Erythroblast (primary cell): ENCODE measurements at places on chromosomes 12 and 14.

DNA sequence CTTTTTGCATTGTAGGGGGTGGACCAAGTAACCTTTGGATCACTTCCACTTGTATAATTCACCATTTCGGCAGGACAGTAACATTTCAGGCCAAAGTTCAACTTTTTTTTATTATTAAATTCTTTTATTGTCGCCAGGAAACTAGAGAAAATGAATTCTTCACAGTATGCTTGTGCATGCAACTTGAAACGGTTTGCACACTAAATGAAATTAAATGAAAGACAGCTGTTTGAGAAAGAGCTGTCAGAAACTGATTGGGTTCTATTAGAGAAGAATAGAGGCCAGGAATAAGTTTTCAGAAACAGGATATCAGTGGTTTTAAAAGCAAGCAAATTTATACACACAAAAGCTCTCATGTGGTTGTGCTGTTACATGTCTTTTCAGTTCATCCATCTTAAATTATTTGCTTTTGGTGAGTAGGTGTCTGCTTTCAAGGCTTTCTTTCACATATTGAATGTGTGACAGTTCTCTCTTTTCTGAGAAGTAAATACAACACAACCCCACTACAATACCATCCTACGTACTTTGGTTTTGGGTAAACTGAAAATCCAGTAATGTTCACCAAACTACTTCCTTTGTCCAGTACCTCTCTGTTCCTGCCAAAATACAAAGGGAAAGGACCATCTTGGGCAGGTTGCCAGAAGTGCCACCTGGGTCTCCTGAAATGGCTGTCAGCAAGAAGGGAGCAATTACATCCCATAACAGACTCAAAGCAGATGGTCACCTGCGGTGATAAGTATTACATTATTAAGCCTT lies 291.7 kb downstream of the RAD51B start:
- DNase-seq: no peak

DNA sequence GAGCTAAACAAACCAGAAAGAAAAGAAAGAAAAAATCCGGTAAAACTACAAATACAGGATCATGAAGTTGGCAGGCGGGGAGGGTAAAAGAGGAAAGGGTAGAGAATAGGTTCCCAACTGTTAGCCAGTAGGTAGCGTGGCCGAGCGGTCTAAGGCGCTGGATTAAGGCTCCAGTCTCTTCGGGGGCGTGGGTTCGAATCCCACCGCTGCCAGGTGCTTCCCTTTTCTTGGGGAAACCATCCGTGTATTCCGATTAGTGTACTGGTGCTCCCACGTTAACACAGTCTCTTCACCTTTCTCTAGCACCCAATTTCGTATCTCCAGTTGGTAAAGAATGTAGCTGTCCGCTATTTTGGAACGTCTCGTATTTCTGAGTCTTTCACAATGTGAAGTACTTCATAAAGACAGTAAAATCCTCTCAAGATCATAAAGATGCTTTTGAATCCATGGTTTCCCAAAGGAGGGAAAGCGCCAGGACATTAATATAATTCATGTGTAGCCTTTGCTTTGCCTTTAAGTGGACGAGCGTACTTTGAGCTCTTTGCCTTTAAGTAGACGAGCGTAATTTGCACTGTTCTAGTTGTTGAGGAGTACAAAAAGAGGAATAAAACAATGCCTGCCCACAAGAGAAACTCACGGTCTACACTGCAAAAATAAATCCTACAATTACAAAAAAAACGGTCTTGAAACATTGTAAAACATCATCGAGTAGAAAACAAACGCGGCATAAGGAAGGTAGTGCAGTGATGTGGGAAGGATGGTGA lies 19.0 kb upstream of the RNASE12 start:
- DNase-seq: peak; percentile 83

GRCh38 chr12:6961278-6961694 lies 9.2 kb downstream of the PHB2 start:
- peak; percentile 90 for DNase-seq

- no peak for DNase-seq
These were observed 1.7 kb downstream of the RDH16 start for GRCh38 chr12:56955631-56956256.

DNA sequence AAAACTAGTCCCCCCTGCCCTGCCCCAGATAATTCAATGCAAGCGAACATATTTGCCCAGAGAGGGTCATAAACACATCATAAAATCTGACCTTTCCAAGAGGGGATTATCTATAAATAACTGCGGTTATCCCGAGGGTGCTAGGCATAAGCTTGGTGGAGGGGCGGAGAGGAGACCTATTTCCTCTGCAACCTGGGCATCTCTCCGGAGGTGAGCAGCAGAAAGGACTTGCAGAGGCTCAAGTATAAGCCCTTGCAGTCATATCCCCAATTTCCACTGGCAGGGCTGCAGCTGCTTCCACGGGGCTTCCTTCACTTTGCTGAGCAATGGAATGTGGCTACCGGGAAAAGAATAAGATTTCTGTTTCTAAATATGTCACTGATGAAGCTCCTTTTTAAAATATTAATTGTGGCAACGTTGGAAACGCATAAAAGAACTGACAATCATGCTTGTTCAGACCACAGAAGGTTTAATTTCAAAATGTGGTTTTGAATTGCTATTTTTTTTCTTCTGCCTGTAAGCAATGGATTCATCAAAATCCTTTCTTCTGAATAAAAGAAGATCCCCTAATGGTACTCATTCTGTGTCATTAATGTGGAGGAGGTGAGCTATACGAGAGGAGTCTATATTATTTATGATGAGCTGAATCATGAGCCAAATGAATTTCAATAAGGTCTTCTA lies 268.9 kb upstream of the ATP2B1 start:
- no peak for DNase-seq

DNA sequence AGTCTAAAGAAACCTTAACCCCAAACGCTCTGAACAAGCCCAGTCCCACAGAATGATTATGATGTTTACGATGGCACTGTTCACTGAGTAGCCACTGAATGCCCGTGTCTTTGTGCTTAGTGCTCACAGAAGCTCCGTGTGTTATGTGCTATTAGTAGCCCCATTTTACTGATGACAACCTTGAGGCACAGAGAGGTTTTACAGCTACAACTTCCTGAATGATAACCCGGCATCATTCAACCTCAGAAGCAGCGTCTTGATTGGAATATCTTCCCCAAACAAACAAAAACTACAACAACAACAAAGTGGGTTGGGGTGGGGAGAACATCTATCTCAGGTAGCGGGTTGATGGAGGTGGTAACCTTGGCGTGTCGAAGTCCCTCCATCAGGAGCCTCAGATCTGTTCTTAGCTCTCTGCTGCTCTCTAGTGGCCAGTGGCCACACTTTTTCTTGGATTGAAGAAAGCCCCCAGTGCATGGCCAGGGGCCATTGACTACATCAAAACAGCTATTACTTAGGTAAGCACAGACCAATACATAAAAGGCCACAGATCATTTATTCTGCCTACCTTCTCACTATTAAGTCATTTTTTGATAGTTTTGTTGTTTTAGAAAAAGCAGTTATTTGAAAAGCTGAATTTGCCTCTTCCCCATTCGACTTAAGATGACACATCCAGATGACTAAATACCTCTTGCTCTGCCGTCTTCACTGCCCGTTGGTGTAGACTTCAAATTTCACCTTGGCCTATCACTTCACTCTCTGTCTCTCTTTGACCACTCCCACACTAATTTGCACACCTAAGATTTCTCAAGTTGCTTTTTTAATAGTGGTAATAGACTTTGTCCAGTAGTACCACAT lies 376.9 kb downstream of the GALC start:
- DNase-seq: peak; percentile 26

GRCh38 chr12:58919231-58920101 lies 838 bp downstream of the LRIG3 start:
- peak; percentile 40 for DNase-seq

- no peak for DNase-seq
These were observed 47.0 kb downstream of the ESR2 start for GRCh38 chr14:64247195-64247594.

- DNase-seq: no peak
These were observed 400.2 kb downstream of the BCL11B start for GRCh38 chr14:98871796-98872195.

DNA sequence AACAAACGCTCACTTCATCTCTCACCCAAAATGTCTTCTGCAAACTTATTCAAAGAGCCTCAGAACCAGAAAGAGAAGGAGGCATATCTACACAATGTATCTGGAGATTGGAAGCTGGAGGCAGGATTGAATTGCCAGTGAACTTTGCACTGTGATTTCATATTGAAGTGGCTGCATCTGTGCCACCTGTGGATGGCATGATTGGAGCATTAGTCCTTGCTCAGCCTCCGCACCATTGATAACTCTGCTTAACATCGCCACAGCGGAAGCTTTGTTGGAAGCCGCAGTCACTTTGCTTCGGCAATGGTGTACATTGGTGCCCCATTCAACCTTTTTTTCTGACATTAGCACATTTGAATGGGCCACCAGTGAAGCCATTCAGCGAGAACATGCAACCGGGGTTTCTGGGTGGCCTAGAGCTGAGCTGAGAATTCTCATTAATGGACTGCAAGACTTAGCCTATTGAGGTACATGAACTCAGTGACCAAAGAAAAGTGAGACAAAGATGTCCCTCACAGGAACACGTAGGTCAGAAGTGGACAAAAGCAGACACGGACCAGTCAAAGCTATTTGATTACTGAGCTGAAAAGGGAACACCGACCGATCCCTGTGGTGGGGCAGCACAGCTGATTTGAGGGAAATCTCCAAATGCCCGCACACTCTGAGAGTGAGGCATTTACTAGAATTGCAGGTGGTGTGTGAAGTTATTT lies 130.4 kb downstream of the BRMS1L start:
- no peak for DNase-seq

DNA sequence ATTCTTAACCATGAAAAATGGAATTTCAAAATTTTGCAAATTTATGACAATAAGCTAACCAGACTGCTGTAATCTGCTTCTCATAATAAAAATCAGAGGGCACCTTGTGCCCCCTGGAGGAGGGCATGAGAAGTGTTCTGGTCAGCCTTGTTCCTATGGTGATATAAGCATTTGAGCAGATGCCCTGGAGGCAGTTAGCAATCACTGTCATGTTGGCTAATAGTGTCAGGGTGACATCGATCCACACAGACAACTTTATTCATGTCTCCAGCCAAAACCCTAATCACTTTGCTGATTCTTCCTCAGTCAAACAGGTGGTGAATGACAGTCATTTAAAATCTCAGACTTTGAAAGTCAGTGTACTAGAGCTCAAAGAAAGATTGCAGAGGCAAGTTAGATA lies 943.0 kb downstream of the GALC start:
- peak; percentile 33 for DNase-seq

DNA sequence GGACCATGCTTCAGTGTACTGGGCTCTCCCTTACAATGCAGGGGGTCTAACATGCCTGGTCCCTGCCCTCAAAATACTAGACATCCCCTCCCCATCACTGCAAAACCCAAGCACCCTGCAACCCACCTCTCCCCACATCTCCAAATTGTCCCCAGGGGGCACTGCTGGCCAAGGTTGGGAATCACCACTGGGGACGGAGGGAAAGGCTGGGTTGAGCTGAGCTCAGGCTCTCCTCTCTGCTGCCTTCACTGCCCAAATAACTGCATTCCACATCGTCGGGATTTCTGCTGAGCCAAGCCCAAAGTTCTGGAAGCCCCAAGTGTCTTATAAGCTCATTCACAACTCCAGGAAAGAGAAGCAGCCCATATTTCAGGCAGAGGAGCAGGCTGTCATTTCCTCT lies 69.6 kb downstream of the NT5DC3 start:
- peak; percentile 40 for DNase-seq

GRCh38 chr12:42039577-42039976 lies 105.1 kb downstream of the GXYLT1 start:
- no peak for DNase-seq

GRCh38 chr12:12613344-12613743 lies 1.7 kb downstream of the CREBL2 start:
- peak; percentile 13 for DNase-seq

DNA sequence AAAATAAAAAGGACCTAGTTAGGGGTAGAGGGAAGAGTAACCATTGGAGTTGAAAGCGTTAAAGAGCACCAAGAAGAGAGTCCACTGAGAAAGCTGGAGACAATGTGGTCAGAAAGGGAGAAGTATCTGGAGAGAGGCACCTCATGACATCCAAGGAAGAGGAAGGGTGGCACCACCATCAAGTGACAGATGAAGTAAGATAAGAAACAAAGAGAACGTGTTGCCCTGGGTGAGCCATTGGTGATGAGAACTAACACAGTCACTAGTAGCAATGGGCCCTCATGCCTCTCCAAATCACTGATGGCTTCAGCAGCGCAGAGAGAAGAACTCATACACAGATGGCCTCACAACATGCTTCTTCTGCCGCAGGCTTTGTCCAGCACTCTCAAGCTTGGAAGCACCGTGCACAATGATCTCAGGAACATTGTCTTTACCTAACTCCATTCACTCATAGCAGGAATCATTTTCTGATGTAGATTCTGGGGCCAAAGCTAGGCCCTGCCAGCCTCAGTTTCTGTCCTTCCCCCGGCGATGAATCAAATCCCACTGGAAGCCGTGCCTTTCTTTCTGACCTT lies 252.9 kb downstream of the DPF3 start:
- DNase-seq: no peak

- no peak for DNase-seq
These were observed 17.7 kb downstream of the RIN3 start for GRCh38 chr14:92531106-92531873.

- DNase-seq: peak; percentile 92
These were observed 38.6 kb upstream of the KCNJ8 start for GRCh38 chr12:21813125-21813524.

GRCh38 chr14:45426685-45427282 lies 173.8 kb upstream of the MIS18BP1 start:
- DNase-seq: peak; percentile 28

GRCh38 chr12:42483521-42483790 lies 106.1 kb downstream of the PRICKLE1 start:
- DNase-seq: no peak

- no peak for DNase-seq
These were observed 323.8 kb downstream of the BCAT1 start for GRCh38 chr12:24625103-24625502.

DNA sequence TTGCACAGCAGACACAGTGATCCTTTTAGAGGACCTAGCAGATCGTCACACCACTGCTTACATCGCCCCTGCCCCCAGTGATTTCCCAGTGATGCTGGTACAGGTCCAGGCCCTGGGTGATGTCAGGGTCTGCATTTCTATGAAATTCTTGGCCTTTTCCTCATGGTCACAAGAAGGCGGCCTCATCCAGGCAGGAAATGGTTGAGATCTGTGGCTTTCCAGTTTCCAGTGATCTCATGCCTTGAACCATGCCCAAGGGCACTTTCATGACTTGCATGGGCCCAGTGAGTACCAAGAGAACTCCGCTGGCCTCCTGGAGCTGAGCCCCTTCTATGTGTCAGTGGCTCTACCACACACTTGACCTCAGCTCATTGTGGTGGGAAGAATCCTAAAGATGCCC lies 41.9 kb upstream of the BDKRB2 start:
- no peak for DNase-seq
